ENCODE measurements at places on chromosomes 12 and 14.

- no peak for DNase-seq
Measured at GRCh38 chr14:97620066-97620465, 822.9 kb downstream of the VRK1 start.

DNA sequence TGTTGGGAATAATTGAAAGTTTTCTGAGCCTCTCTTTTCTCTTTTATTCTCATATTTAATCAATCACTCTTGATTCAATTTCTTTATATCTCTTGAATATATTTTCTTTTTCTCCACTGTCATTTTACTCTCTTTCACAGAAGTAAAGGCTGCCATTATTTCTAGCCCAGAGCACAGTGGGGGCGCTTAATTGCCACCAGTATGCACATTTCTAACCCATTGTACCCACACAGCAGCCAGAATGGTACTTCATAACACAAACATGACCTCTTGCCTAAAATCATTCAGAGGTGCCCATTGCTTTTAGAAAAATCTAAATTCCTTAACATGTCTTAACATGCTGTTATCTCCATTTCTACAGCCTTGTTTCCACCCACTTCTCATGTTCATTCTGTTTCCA is 190.2 kb upstream of the LMO3 start:
- DNase-seq: no peak

DNA sequence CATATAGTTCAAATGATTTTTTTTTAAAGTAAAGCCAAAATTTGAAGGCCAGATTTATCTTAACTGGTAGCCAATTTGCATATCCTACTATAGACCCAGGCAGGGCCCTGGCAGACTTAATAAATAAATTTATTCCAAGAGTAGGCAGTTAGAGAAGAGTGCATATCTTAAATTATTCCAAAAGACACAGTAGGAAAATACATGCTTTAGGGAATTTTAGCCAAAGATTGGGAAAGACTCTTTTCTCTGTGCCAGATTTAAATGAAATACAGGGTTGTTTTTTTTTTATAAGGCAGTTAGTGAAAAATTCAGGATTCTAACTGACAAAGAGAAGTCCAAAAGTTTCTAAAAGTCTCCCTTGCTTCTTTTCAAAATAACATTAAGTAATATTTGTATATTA is 65.5 kb downstream of the ST8SIA1 start:
- no peak for DNase-seq

GRCh38 chr14:86462193-86462753 is 932.3 kb downstream of the FLRT2 start:
- peak; percentile 39 for DNase-seq

GRCh38 chr14:23613242-23614070 is 22.7 kb upstream of the DHRS2 start:
- DNase-seq: no peak

DNA sequence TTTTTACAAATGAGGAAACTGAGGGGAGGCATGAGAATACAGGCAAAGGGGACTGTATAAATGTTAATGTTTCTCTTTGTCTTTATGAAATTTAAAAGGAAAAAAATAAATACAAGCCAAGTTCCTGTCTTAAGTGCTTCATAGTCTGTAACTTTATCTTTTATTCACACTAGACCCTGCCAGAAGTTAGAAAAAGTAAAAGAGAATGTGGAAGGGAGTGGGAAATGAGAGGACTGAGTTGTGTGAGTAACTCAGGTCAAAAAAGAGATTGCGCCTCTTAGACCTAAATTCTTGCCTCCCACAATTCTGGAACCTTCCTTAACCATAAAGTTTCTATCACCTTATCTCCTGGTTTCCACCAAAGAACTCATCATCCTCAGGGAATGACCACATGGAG is 141.1 kb downstream of the KICS2 start:
- no peak for DNase-seq

- peak; percentile 85 for DNase-seq
Measured at GRCh38 chr12:114668151-114668885, 15.7 kb downstream of the TBX3 start.

All from ACHN (cell line).